ENCODE measurements at places on chromosomes 5 and 9.

- DNase-seq: no peak
Observed at GRCh38 chr5:181114844-181115778, 15.9 kb downstream of the OR2V1 start.

DNA sequence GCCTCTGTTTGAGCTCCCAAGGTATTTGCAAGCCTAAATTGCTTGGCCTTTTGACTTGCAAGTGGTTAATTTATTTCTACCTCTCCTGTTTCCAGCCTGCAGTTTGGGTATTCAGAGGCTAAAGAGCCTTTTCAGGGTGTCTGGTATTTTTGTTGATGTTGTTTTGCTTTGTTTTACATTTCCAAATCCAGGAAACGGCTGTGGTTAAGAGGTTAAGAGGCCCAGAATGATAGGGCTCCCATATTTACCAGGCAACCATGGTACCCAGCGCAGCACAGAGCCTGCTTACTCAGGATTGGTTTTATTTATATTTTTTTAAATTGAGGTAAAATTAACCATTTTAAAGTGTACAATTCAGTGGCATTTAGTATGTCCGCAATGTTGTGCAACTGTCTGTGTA, 92.1 kb downstream of the PDZD2 start:
- no peak for DNase-seq

DNA sequence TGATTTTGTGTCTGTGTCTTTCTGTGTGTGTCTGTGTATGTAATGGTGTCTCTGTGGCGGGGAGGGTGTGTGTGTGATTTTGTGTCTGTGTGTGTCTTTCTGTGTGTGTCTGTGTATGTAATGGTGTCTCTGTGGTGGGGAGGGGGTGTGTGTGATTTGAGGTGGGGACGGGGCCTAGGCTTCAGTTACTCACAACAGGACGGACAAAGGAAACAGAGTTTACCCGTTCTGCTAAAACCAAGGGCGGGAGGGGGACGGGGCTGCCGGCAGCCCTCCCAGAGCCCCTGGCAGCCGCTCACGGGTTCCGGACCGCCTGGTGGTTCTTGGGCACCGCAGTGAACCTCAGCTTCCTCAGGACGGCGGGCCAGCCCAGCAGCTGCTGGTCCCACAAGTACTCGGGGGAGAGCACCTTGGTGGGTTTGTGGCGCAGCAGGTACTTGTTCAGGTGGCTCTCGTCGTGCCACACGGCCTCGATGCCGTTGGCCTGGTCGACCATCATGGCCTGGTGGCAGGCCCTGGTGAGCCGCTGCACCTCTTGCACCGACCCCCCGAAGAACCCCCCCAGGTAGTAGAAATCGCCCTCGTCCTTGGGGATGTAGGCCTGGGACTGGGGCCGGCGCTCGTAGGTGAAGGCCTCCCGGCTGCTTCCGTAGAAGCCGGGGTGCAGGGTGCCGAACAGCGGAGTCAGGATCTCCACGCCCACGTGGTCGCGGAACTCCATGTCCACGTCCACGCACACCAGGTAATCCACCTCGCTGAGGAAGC, 19.4 kb downstream of the ABO start:
- DNase-seq: no peak

- DNase-seq: no peak
Observed at GRCh38 chr5:116696366-116696765, 121.7 kb upstream of the SEMA6A start.

- no peak for DNase-seq
Observed at GRCh38 chr5:32311404-32312196, 1.1 kb downstream of the MTMR12 start.

GRCh38 chr9:129886226-129887174, 51.2 kb downstream of the USP20 start:
- no peak for DNase-seq

- DNase-seq: no peak
Observed at GRCh38 chr5:21807953-21808352, 1045.2 kb downstream of the CDH12 start.

- no peak for DNase-seq
Observed at GRCh38 chr9:74683322-74683721, 186.2 kb downstream of the RORB start.

GRCh38 chr5:100846772-100847171, 56.3 kb downstream of the ST8SIA4 start:
- no peak for DNase-seq

DNA sequence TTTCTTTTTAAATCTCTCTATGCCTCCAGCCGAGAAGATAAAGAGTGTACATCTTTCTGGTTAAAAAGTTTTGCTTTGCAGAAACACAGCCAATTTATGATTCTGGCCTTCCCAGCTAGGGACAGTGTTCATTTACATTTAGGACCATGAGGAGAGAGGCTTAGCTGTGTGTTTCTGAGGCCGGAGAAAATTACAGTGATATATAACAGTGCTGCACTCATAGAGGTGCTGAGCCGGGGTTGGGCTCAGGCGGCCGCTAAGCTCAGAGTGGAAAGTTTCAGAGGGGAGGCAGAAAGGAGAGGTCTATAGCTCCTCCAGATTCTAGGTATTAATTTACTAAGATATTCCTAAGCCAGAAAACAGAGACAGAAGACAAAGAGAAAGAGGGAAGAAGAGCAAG, 37.0 kb upstream of the LCP2 start:
- DNase-seq: no peak

GRCh38 chr5:107594253-107595045, 76.3 kb downstream of the EFNA5 start:
- DNase-seq: no peak

- DNase-seq: no peak
Observed at GRCh38 chr9:113876151-113876992, at the start of gene ZNF618. ZNF618 (plus strand) TSS chr9:113876309; CDS start chr9:113876381, 72 bp downstream.

GRCh38 chr5:129107637-129108036, 13.1 kb downstream of the ISOC1 start:
- no peak for DNase-seq

GRCh38 chr9:88590558-88591146, 55.7 kb downstream of the NXNL2 start:
- DNase-seq: no peak

- DNase-seq: no peak
Observed at GRCh38 chr5:35117967-35118366, 70.2 kb upstream of the AGXT2 start.

DNA sequence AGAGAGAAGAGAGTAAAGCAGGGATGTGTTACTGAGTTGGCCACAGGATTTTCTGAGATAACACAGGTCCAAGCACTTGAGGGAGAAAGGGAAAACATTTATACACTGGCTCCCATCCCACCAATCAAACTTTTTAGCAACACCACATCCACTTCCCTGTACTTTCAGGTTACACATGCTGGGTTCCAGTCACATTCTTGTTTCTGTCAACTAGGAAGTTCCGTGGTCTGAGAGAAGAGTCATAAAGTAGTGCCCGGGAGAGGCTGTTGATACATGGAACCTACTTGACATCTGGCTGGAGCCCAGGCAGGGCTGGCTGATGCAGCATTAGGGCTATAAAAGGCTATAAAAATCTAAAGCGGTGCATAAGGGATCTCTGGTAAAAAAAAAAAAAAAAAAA, 473.9 kb upstream of the COX7C start:
- no peak for DNase-seq

DNA sequence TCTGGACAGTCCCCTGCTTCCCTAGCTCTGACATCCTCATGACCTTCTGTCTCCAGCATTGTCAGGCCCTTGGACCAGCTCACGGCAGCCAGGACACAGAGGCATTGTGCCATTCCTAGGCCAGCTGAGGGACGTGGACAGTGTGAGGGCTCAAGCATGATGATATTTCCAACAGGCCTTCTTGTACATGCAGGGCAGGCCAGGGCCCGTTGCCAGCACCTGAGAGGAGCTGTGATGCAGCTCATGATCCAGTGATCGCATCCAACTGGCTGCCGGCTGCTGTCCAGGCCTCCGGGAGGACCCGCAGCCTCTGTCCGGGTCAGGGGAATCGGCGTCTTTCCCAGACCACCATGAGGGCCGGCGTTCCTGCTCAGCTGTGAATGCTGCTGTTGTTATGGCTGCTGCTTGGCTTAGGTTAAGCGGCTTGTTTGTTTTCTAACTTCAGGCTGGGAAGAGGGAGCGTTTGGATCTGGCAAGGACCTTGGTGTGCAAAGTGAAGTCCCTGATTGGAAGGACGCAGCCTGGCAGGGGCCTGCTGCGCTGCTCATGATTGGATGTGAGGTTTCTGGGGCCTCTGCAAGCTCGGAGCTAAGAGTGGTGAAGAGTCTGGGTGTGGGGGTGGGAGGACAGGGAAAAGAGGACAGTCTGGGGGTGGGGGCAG, 53.8 kb downstream of the PDZD2 start:
- DNase-seq: no peak

- DNase-seq: no peak
Observed at GRCh38 chr9:14542071-14542470, 151.2 kb downstream of the ZDHHC21 start.

DNA sequence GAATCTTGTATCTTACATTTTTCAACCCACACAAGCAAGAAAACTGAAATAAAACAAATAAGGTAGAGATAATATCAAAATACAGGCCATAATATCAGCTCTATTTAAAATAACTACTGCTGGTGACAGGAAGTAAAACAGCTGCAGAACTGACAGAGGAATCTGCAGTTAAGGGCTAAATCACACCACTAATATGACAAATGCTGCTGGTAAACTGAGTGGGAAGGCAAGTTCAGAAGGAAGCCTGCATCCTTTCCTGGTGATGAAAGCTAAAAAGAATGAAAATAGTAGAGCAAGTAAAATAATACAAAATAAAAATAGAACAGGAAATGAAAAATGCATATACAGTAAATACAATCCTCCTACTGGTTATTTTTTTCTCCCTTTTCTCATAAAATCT, 1293.7 kb upstream of the C9orf72 start:
- no peak for DNase-seq

DNA sequence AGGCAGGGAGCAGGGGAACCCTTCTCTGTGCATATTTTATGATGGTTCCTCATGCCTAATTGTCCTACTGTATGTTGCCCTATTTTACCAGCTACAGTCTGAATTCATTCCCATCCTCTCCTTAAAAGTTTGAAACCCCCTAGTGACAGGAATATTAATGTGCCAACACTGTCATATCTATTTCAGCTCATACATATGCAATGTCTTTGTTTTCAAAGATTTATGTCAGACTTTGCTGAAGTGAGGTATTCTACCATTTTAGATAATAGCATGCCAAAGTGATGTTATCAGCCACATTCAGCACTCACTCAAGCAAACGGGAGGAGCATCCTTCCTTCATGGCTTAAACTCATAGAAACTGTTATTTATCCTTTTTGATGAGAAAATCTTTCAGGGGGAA, 696.5 kb downstream of the NR2F1-AS1 start:
- DNase-seq: no peak

GRCh38 chr5:107544967-107545366, 125.8 kb downstream of the EFNA5 start:
- no peak for DNase-seq

DNA sequence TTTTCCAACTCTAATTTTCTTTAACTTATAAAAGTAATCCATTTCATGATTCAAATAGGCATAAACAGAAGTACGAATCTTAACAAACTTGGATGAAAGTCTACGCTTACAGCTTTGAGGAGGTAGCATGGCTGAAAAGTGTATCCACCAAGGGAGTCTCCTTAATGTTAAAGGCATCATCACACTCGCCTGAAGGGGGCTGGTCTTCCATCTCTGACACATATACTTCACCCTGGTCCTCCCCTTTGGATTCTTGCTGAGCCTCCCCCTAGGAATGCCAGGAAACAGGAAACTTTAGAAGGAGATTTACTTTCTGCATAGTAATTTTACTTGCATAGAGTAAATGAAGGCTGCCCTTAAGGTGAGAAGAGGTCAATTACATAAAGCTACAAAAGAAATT, 10.3 kb upstream of the NME5 start:
- DNase-seq: no peak

DNA sequence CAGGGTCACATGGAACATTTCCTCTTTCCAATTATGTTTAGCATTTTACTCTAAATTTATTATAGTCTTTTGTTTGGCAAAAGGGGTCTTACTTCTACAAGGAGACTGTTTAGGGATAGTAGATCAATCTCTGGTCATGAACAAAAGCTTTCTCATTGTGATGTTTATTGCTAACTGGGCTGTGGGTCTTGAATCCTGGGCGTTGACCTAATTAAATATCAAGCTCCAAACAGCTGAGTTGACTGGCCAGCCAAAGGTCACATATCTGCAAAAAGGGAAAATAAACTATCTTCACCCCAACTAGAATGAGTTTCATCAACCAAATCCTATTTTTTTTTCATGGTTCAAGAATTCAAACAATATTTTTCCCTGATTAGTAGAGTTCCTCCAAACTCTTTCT, 245.4 kb upstream of the TUT7 start:
- no peak for DNase-seq

DNA sequence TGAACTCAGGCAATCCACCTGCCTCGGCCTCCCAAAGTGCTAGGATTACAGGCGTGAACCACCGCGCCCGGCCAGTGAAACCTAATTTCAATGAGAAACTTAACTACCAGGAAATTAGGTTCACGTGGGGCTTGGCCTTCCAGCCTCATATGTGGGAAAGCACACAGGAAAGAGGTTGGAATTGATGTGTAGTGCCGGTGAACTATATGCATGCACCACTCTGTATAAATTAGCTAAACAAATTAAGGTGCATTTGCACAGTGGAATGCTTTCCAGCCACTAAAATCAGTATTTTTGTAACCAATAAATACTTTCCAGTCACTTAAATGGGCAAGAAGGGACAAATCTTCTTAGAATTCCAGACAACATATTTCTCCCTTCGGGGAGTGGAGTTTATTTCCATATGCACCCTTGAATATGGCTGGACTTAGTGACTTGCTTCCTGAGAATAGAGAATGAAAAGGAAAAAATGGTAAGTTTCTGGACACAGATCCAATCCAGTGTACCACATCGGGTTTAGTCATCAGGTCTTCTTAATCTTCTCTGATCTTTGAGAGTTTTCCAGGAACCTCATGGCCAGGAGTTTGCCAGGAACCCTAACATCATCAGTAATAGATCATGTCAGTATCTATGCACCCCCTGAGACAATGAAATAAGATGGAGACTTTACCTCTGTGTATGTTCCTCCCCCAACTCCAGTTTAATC, 24.9 kb downstream of the ATOX1 start:
- DNase-seq: no peak

DNA sequence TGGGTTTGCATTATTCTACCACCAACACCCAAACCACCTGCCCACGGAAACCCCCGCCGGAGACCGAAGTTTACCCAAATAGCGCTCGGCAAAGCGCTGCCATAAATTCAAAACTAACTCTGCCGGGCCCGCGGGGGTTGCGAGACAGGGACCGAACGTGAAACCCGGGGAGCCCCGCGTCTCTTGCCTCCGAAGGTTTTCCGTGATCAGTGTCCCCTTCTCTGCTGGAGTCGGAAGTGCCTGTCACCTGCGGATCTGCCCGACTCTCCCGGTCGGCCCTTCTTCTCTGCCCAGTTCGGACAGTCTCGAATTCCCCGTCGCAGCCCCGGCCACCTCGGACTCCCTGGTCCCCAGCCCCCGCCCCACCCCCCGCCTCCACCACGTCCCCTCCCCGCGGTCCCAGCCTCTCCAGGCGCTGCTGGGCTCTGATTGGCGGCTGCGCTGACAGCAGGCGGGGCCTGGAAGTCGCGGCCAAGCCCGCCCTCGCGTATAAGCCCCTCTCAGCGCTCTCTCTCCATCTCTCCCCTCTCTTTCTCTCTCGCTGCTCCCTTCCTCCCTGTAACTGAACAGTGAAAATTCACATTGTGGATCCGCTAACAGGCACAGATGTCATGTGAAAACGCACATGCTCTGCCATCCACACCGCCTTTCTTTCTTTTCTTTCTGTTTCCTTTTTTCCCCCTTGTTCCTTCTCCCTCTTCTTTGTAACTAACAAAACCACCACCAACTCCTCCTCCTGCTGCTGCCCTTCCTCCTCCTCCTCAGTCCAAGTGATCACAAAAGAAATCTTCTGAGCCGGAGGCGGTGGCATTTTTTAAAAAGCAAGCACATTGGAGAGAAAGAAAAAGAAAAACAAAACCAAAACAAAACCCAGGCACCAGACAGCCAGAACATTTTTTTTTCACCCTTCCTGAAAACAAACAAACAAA, at the start of gene RORB:
RORB (plus strand) TSS at position 517 of the 929 bp plus-strand sequence. CDS start 642 bp downstream, outside the sequence.
- DNase-seq: peak; percentile 17

Data from stimulated activated CD8-positive, alpha-beta memory T cell treated with anti-CD3 and anti-CD28 coated beads, Interleukin-12 subunit alpha, Interleukin-12 subunit beta, amount 100 ng/mL, for 4 hours (primary cell).